ENCODE measurements at places on chromosomes 6 and 20. TPM values are rescaled to one million over a fixed set of nuclear protein-coding genes. Genes with fewer than 3 reads are reported as not detected.
A peak's percentile ranks its signal among the peaks of the same experiment; 100 is the strongest.

The DNAH8 gene
- total RNA-seq = 0.36 TPM

The SAMD3 gene
- total RNA-seq = 3.5 TPM

DNA sequence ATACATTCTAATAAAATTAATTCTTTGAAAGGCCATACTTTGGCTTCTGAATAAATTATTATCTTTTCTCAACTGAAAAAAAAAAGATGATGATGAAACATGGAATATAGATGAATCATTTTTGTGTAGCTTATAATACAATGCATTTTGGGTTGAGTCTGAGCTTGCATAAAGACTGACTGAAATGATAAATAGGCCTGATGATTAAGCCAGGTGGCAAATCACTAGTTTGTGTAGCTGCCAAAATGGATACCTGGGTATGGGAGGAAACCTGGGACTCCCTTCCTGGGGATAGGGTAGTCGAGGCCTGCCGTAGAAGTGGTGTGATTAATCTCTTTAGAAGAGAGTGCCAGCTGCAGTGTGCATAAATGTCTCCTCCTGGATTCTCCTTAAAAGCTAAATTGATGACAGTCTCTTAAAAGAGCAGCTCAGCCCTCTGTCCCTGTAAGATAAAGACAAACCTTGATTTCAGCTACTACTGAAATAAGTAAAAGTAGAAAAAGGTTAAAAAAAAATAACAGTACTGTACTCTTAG lies 275.1 kb downstream of the GRIK2 start:
- DNase-seq = no peak

- no peak for DNase-seq
Measured at GRCh38 chr20:846894-847278, 13.4 kb downstream of the FAM110A start.

GRCh38 chr20:8639112-8639778 lies 429.6 kb upstream of the PLCB4 start:
- DNase-seq = no peak

DNA sequence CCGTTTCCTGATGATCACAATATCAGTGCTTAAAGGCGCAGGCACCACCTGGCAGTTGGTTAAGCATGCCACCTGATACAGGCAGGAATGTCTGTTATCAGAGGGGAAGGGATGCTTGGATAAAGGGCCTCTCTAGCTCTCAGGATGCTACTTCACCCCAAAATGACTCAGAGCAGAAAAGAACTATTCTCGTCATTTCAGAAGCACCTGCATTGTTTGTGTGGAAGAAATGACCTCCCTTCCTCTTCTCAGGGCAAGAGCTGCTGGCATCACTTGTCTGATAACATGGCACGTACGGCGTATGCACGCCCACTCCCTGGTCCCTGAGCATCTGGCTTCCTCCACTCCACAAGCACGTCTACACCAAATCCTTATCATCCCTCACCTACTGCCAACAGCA lies 47.3 kb downstream of the ATP9A start:
- DNase-seq = no peak

- no peak for DNase-seq
Measured at GRCh38 chr6:93468291-93468690, 48.9 kb upstream of the EPHA7 start.

DNA sequence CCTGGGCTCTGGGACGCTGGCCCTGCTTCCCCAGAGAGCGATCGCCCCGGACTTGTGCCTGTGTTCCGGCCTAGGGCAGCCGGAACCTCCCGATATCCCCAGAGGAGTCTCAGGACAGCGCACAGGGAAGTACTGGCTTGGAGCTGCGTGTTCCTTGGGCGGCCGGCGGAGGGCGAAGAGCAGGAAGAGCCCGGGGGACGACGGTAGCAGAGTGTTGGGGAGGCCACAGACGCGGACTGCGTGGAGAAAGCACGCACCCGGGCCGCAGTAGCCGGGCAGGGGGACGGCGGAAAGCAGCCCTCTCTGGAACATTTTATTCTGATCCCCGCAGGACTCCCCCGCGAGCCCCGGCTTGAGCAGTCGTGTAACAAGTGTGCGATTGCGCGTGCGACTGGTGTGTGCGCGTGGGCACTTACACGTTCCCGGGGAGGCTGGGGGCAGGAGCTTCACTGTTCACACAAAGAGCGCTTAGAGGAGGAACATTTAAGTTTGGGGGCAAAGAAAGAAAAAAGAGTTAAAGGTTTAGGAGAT lies 36.1 kb downstream of the NCR2 start:
- DNase-seq = peak; percentile 95

DNA sequence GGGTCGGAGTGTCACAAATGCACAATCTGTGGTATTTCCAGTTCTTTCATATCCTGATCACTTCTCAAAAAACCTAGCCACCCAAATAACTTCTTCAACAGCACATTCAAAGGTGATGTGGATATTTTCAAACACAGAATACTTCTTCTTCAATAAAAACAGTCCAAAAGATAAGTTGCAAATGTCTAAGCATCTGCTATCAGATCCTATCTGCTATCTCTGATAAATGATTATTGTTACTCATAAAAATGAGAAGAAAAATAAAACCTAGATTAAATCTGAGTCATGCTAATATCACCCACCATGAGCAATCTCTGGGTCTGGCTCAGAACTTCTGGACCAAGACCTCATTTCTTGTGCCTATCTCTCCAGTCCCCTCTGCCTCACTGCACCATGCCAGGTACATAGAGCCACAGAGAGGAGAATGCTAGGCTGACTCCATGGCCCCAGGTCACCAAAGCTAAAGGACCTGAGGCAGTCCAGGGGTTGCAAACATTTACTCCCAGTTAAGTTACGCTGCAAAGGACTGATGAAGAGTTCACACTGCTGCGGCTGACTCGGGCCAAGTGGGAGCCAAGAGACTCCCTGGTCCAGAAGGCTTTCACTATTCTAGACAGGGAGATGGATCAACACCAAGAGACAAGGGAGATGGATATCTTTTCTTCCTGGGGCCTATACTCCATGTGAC lies 101.4 kb downstream of the KIF13A start:
- peak; percentile 15 for DNase-seq

DNA sequence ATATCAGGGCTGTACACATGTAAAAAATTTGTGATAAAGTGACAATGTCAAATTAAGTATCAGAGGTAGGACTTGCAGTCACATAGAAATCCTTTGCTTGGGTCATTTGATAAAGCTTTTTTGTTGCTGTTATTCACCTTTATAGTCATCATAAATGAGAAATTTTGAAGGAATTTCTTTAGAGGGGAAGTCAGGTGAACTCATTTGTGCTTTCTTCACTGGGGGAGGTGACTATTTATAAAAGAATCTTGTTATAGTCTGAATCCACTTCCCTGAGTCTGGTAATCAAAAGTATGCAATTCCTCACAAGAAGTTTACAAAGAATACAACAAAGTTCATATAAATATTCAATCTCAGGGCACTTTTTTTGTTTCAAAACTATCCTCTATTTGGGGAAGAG lies 47.7 kb downstream of the FRK start:
- no peak for DNase-seq
